Fibroblast of skin of abdomen (primary cell): ENCODE measurements at places on chromosomes 3 and 15.
A peak's percentile ranks its signal among the peaks of the same experiment; 100 is the strongest.

DNA sequence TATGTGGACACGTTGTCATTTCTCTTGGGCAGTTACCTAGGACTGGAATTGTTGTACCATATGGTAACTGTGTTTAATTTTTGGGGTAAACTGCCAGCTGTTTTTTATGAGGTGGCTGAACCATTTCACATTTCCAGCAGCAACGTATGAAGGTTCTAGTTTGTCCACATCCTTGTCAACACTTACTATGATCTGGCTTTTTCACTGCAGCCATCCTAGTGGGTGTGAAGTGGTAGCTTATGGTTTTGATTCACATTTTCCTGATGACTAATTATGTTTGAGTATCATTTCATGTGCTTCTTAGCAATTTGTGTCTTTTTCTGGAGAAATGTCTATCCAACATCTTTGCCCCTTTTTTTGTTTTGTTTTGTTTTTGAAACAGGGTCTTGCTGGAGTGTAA, 96.2 kb downstream of the VGLL4 start:
- no peak for DNase-seq

GRCh38 chr3:172097585-172097984, 58.2 kb downstream of the FNDC3B start:
- DNase-seq = no peak

- DNase-seq = no peak
Measured at GRCh38 chr3:197458179-197458707, 97.5 kb downstream of the BDH1 start.

DNA sequence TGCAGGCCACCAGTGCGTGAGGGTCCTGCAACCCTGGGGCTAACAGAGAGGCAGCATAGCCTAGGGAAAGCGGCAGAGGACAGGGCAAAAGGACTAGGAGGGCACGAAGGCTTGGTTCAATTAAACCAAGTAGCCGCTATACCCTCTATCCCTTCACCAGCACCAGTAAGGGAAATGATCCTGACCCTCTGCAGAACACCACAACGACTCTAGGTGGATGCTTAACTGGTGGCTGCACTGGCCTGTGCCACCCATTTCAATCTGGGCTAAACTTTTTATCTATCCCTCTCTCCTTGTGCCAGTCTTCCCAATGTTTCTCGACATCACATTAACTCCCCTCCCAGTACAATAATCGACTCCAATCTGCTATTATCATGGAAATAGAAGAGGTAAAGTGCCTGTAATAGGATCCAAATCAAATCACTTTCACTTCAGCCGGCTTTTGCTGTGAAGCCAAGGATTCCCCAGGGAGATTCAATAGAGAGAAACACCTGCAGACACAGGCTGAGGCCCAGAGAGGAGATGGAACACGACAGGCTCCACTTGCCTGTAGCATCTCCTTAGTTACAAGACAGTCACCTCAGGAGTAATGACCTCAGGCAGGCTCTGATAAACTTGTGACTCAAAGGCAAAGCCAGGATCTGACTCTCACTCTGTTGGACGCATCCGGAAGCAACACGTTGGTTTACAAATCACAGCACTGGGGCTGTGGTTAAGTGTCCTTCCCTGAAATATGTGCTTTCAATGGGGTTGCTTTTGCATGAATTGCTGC, 791.6 kb upstream of the ARRDC4 start:
- DNase-seq = no peak

- peak; percentile 92 for DNase-seq
Measured at GRCh38 chr15:92907896-92908712, 8.0 kb downstream of the CHD2 start.

DNA sequence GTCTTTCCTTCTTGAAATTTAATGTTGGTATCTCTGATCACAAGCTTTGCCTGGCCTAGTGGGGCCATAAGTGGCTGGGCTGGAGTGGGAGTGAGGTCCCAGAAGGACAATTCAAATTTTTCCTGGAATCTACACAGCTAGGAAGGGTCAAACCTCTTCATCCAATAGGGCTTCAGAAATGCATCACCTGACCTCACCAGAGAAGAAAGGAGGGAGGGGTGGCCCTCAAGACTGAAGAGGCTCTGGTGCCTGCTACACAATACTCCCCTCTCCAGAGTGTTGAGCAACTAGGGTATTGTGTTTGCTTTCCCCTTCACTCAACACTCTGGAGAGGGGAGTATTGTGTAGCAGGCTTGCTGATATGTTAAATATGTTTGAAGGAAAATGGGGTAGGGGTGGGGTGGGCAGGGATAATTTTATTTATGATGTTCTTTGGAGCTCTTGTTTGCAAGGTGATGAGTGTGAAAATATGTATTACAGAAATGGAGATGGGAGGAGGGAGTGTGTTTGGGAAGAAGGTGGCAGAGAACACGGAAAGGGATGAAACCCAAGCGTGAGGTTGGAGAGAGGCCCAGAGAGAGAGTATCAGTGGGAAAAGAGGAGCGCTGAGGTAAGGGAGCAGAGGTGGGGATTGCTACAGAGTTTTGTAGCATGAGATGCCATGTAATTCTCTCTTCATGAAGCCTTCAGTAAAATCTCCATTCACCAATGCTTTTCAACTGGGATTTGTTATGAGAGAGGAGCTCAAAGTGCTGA, 5.7 kb upstream of the KLHL24 start:
- no peak for DNase-seq
